NCI-H748 treated with DMSO at 0.1 percent for 48 hours (cell line): ENCODE measurements at places on chromosomes 4 and X.

DNA sequence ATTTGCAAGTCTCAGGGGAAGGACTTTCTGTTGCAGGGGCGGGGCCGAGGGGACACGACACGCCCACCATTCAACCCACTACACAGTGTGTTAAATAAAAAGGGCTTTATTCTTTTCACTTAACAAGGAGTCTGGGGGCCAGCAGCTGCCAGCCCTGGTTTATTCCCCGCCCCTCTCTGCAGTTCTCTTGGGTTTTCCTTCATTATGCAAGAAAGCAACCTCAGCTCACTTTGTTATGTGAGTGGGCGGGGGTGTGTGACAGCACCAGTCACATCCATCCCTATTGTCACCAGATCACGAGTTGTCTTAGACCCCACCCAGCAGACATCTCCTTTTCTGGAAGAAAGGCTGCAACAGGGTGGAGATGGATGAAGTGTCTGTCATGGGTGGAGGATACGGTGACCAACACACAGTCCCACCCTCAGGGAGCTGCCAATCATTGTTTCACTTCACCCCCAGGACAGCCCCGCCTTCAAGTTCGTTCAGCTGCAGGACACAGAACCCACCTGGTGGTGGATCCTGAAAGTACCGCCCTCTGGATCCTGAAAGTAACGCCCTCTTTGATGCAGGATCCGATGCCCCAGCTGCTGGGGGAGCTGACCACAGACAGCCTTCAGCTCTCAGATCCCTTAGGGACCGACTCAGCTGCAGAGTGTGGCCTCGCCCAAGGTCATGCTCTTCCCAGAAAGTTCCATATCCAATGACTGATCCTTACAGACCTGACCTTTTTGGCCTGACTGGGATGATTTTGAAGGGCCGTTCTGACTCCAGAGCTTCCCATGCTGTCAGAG, 79.6 kb downstream of the SMIM20 start:
- DNase-seq: no peak

DNA sequence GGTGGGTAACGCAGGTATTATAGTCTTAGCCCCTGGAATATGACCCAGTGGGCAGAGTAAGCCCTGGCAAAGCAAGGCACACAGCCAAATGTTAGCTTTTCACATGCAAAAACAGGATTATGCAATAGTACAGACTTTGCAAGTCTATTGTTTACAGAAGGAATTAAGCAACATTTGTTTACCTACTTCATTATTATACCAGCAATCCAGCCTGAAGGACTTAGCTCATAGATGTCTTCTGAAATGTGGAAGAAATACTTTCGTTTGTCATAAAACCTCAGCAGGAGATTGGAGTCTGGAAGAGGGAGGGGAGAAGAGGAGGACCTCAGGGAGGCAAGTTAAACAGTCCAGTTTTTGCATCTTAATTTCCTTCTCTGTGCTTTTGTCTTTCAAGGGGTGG, 226.7 kb upstream of the CENPE start:
- peak; percentile 1 for DNase-seq

GRCh38 chr4:118751629-118752323, 66.6 kb downstream of the METTL14 start:
- no peak for DNase-seq

DNA sequence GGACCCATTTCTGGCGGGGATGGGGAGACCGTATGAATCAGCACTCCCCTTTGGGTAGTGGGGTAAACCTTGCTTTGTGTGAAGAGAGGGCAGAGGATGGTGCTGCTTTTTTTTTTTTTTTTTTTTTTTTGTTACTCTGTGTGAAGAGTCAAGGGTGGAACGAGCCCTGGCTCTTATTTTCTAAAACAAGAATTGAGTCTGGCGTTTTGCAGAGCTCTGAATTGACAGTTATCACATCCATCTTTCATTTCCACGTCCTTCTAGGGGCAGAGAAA, 1.2 kb downstream of the SLAIN2 start:
- DNase-seq: peak; percentile 7

- DNase-seq: no peak
Measured at GRCh38 chrX:17592117-17592516, 145.2 kb upstream of the SCML1 start.

GRCh38 chr4:148300877-148301276, 141.3 kb downstream of the NR3C2 start:
- DNase-seq: no peak

DNA sequence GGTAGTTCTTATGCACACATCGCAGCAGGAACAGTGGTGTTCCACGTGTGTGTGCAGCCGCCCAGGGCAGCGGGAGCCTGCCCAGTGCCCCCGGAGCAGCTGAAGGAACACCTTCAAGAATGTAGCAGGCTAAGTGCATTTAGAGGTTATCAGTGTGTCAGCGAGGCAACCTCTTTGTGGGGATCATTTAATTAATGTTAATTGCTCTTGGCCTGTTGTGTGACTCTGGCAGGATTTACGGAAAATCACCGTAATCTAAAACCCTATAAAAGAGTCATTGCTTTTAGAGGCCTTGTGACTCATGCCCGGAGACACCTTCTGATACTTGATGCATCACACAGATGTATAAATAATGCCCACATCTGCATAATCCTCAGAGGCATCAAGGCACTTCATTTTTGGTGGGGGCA, 47.3 kb upstream of the GATB start:
- DNase-seq: peak; percentile 12

- no peak for DNase-seq
Measured at GRCh38 chr4:114383721-114384120, 214.9 kb upstream of the UGT8 start.

GRCh38 chr4:160319221-160319867, 1216.5 kb downstream of the RAPGEF2 start:
- no peak for DNase-seq

DNA sequence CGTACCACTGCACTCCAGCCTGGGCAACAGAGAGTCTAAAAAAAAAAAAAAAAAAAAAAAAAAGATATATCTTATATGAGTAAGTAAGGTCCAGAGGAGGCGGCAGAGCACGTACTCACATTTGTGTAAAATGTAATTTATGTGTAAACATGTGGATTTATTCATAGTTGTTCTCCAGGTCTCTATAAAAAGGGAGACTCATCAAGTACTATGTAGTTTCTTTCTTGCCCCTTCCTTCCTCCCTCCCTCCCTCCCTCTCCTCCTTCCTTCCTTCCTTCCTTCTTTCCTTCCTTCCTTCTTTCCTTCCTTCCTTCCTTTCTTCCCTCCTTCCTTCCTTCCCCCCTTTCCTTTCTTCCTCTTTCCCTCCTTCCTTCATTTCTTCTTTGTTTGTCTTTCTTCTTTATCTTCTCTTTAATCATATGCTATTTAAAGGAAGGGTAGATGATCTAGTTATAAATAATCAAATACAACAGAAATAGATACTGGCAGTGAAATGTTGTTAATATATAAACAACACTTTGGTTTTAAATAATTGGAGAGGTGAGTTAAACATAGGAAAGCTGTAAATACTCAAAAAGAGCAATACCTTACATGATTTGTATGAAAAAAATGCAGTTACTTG, 344.8 kb downstream of the ANK2 start:
- DNase-seq: no peak

DNA sequence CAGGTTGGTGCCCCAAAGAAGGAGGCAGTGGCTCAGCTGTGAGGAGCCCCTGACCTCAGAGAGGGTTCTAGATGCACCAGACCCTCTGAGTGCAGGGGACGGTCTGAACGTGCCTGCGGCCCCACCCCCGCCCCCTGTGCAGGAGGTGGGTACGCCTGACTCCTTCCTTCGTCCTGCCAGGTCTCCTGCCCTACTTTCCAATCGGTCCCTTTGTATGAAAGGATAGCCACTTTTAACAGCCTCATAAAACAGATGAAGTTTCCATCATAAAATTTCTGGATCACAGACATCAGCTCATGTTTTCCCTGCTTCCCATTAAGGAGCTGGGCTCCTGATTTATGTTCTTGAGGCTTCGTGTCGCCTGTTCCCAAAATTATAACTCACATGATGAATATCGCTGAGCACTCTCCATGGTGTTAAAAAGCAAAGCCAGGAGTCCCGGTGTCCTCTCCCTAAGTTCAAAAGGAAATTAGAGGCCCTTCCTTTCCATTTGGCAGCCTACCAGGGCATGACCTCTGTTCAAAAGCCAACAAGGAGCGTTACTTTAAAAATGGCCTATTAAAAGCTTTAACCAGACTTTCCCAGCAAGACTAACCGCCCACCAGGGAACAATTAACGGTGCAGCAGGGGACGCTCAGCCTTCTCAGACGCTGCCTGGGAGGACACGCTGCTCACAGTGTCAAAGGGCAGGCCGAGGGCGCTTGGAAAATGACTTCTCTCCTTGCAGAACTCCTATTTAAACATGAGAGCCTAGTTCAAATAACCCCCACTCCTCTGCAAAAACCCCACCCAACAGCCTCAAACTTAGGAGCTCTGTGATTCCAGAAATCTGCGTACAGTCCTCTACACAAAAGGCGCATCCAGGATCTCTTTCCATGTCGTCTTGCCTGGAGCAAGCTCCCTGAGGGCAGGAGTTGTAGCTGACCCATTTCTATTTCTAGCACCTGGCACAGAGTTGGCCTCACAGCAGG, 181.9 kb downstream of the AFAP1 start:
- no peak for DNase-seq
